Activated CD8-positive, alpha-beta T cell treated with anti-CD3 and anti-CD28 coated beads, Interleukin-2, amount 10 ng/mL, durations not matched to agents 7 days and 5 days (primary cell): ENCODE measurements at places on chromosomes 1 and 21. TPM values are rescaled to one million over a fixed set of nuclear protein-coding genes. Genes with fewer than 3 reads are reported as not detected.

MSH4 gene
- total RNA-seq: 0.21 TPM

TMEM125 gene
- total RNA-seq: not detected

HRNR gene
- not detected for total RNA-seq

ADAMTS4 gene
- total RNA-seq: 2.1 TPM

ADGRB2 gene
- total RNA-seq: 0.05 TPM

TNFRSF1B gene
- 284 TPM for total RNA-seq

TACSTD2 gene
- total RNA-seq: not detected

CFAP45 gene
- total RNA-seq: 0.34 TPM

TNNI3K gene
- total RNA-seq: not detected

ZNF593OS gene
- total RNA-seq: not detected

GNG4 gene
- 0.23 TPM for total RNA-seq

KCNN3 gene
- not detected for total RNA-seq

CHRNB2 gene
- not detected for total RNA-seq

SLC22A15 gene
- total RNA-seq: 0.40 TPM

VHLL gene
- total RNA-seq: not detected
